Nucleus accumbens (tissue), 56 donors: ENCODE measurements at places on chromosomes 16 and 17.

DNA sequence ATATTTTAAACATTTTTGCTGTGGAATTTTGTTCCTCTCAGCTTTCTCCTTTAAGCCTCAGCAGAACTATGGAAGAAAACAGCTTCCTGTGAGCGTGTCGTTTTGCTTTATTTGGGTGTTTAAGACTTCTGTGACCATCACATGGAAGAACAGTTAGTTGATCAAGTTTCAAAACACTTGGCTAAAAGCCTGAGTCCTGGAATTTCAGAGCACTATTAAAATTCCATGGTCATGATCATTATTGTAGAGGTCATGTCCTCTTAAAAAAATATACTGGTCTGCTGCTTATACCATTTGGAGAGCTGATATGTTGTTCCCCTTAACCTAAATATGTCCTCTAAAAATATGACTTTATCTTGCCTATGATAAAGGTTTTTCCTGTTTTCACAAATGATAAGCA is 12.6 kb upstream of the CDR2 start:
- no peak for DNase-seq

GRCh38 chr17:51734462-51734861 is 424.1 kb downstream of the CA10 start:
- DNase-seq = no peak

DNA sequence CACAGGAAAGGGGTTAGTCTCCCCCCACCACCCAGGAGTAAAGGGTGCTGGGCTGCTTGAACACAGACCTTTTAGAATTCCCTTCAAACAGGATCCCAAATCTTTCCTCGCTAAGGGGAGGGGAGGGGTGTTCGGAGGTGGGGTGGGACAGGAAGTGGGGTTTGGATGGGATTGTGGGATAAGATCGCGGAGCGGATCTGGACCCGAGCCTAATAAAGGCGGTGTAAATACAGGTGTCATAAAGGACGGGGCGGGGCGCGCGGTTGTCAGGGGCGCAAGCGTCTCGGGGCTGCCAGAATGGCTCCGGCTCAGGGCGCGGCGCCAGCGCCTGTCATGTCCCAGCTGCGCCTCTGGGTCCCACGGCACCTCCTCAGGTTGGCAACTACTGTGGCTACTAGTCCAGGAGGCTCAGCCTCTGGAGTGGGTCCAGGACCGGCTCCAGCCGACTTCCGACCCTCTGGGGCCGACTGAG is 59.8 kb upstream of the FBXO47 start:
- DNase-seq = no peak

GRCh38 chr16:53576904-53577303 is 73.9 kb upstream of the AKTIP start:
- no peak for DNase-seq

DNA sequence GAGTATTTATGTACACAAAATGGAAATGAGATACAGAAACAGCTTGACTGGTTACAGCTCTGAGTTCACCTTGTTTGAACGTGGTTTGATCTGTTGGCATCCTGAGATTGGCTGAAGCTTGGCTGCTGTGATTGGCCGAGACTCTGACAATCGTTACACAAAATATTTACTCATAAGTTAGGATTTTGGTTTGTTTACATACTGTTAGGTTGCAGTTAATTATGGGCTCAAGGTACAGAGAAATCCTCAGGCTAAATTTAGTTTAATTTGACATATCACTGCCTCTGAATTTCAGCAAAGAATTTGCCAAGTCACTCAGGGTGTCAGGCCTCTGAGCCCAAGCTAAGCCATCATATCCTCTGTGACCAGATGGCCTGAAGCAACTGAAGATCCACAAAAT is 227.3 kb downstream of the COPRS start:
- no peak for DNase-seq

DNA sequence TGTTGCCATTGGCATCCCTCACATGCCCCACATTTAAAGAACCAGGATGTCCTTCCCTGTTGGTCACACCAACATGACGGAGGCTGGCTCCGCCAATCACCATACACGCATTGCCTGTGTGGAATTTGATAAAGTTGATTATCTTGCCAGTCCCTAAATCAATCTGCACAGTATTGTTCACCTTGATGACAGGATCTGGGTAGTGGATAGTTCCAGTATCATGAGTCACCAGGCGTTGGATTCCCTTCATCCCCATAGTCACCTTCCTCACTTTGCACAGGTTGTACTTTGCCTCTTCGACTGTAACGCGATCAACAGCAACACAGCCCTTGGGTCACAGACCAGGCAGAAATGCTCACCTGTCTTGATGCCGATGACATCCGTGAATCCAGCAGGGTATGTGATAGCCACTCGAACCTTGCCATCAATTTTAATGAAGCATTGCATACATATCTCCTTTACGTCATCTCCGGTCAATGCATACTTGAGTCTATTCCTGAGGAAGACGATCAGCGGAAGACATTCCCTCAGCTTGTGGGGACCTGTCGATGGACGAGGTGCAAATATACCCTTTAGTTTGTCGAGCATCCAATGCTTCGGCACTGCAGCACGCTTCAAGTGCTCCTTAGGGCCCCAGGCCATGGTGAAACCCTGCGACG is 14.2 kb downstream of the CTRB2 start:
- DNase-seq = no peak

DNA sequence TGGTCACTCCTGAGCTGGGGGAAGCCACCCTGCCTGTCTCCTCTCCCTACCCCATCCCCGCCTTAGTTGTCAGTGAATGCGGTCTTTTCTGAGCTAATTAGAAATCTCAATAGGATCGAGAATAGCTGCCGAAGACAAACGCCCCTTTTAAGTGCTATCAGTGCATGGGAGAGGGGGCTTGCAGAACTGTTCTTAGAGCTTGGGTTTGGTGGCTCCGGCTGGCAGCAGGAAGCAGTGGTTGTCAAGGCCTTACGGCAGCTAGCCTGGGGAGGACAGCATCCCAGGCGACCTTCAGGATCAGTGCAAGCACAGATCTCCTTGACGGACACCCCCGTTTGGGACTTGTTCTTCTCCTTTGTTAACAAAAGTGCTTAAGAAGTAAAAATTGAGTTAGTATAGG is 195.1 kb downstream of the CCDC182 start:
- no peak for DNase-seq

DNA sequence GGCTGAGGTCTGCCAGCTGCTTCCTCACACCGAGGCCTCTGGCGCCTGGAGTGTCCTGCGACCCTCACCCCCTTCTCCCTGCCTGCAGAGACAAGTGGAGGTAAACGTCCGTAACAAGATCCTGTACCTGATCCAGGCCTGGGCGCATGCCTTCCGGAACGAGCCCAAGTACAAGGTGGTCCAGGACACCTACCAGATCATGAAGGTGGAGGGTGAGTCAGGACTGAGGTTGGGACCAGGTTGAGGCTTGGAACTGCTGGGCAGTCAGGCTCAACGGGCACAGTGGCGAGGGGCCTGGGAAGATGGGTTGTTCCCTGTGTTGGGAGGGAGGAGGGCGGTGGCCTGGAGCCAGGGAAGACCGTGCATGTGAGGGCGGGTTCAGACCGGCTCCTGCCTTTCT is 4.8 kb downstream of the HGS start:
- DNase-seq = no peak

GRCh38 chr17:16484445-16485175 is 7.4 kb downstream of the LRRC75A start:
- DNase-seq = no peak

DNA sequence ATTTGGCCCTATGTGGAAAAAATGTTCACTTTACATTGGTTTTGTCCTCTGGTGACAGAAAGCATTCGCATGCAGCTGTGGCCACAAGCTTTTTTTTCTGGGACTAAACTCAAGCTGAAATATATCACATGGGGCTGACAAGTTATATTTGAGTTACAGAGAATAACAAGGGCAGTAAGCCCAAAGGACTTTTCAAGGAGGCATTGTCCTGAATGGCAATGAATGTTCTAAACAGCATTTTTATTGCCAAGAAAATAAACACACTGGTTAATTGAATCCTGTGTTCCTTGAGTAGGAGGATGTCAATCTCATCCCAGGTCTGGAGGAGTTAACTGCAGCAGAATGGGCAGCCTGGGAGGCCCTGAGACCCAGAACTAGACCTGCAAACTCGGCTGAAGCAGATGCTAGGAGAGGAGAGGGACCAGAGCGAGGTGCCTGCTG is 114.5 kb downstream of the COPRS start:
- DNase-seq = no peak

DNA sequence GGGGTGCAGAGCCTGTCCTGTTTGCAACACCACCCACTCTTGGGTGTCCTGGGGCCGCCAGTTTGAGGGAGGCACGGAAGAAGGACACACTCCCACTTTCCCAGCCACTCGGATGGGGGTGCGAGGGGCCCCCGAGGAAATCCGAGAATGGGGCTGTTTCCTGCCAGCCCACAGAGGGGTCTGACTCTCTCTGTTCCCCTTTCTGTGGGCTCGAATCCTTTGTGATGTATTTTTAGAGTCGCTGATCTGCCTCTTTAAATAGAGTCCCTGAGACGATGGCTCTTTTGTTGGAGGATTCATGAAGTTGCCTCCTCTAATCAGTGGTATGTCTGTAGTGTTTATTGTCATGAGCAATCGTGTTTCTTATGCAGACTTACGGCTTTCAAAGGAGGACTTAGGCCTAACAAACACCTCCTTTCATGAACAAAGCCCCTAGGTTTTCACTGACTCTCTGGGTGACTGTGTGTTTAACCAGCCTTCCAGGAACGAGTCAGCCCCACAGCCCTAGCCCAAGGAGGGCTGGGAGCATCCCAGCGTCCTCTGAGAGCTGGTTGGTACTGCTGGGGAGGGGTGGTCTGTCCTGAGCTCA is 29.1 kb downstream of the CIBAR2 start:
- no peak for DNase-seq

- no peak for DNase-seq
Measured at GRCh38 chr17:43636426-43636825, 25.3 kb downstream of the MEOX1 start.

DNA sequence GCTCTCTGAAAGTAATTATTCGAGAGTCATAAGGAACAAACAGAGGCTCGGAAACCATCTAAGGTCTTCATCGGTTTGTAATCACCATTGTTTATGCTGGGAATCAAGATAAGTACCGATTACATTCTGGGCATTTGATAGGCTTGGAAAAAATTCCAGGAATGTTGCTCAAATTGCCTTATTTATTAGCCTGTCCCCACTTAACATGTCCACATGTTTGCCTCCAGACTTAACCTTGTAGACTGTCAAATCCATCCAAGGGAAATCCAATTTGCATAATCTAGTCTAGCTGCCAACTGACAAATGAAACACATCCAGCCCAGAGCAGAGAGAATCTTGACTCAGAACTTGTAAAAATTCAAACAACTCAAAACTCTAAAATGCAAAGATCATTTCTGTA is 51.3 kb upstream of the TMC5 start:
- no peak for DNase-seq

GRCh38 chr16:30777591-30778297 is 9.3 kb downstream of the ZNF629 start:
- no peak for DNase-seq

- no peak for DNase-seq
Measured at GRCh38 chr17:63275318-63275970, 170.7 kb downstream of the CYB561 start.

DNA sequence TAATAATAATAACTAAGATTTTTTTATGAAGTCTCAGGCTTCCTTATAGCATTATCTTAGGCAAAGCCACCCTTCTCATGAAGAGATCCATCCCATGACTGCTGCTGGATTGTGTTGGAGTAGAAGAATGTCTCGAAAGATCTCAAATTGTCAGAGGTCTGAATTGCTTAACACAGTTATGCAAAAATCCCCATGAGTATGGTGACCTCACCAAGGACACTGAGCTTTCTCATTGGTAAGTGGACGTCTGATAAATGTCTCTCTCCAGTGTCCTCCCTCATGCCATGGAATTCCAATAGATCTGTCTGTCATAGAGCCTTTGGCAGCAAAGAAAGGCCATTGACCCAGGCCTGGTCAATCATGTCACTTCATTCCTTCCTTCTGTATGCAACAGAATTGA is 264.5 kb downstream of the CDH11 start:
- no peak for DNase-seq

GRCh38 chr16:86403085-86403484 is 107.2 kb upstream of the FOXF1 start:
- no peak for DNase-seq

DNA sequence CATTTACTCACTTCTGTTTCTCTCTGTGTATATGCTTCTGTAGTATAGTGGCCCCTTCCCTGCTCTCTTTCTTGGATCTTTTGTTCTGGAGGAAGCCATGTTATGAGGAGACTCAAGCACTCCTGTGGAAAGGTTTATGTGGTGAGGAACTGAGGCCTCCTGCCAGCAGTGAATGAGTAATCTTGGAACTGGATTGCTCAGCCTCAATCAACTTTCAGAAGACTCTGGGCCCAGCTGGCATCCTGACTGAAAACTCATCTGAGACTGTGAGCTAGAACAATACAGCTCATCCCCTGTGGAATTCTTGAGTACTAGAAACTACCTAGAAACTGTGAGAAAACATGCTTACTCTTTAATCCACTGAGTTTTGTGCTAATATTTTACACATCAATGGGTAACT is 133.1 kb upstream of the ZKSCAN2 start:
- DNase-seq = no peak
